Stimulated activated memory B cell treated with anti-CD40 and anti-IgM and Interleukin-4, amounts not matched to agents 10 μg/mL and 1 μg/mL and 100 μg/mL, for 72 hours (primary cell): ENCODE measurements at places on chromosomes 12 and 14.

DNA sequence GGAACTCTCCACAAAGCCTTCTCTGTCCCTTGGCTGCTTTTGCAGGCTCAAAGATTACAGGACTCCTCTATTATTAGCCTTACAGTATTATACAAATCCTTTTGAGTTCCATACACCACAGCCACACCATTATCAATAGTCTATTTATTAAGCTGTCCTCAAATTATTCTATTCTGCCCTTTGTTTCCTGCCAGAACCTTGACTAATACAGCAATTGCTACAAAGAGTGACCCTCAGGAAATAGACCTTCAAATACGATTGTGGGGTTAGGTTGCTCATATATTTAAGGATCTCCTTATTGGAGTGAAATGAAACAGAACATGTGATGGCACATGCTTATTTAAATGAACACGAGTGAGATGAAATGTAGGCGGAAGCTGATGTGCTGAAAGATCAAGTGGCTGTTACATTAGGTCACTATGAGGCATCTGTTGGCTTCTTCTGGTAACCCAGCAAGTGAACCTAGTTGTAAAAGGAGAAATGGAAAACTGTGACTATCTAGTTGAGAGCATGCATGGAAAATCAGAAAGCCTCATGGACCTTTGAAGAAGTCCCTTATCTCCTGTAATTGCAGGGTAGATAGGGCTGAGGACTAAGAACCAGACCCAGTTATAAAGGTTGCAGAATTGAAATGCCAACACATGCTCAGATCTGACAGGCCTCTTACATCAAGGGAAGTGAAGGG, 75.5 kb downstream of the AVPR1A start:
- no peak for ATAC-seq

DNA sequence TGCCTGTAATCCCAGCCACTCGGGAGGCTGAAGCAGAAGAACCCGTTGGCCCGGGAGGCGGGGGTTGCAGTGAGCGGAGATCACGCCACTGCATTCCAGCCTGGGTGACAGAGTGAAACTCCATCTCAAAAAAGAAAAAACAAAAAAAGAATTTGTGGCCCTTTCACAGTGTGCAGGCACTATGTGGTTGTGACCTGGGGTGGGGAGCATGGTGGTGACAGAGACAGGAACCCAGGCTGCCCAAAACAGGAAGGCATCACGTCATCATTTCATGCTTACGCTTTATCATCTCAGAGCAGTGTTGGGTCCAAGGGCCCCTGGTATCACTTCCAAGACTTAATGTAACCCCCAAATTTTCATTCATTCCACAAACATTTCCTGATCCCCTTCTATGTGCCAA, 175.7 kb upstream of the GSC start:
- ATAC-seq, result no peak

- ATAC-seq, result no peak
These were observed 14.8 kb upstream of the RIC8B start for GRCh38 chr12:106759526-106760183.

GRCh38 chr12:39319180-39319579, 123.7 kb downstream of the KIF21A start:
- ATAC-seq, result no peak

DNA sequence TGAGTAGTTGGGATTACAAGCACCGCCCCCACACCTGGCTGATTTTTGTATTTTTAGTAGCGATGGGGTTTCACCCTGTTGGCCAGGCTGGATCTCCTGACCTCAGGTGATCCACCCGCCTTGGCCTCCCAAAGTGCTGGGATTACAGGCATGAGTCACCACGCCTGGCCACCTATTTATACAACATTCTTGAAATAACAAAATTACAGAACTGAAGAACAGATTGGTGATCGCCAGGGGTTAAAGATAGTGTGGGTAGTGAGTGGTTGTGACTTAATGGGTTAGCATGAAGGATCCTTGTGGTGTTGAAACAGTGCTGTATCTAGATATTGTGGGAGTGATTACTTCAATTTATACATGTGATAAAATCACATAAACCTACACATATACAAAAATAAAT, 7.4 kb downstream of the GLIPR1L1 start:
- no peak for ATAC-seq

GRCh38 chr12:64457032-64457431, 5.1 kb downstream of the TBK1 start:
- no peak for ATAC-seq

DNA sequence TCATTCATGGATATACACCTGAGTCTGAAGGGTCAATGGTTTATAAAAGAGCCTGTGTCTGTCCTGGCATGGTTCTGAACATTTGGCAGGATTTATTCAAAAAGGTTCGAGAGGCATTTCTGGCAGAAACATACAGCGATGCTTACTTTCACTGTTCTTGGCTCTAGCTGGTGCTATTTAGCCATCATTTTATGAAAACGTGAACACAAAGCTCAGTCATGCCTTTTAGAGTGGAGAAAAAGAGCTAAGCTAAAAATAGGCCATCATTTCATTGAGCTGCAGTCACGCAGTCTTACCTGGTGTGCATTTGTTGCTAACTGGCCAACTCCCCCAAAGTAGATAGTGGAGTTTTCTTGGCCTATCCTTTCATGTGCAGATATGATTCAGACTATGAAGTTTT, 1209.5 kb downstream of the SLC16A7 start:
- ATAC-seq, result no peak

GRCh38 chr14:47763188-47763854, 87.9 kb upstream of the MDGA2 start:
- no peak for ATAC-seq

- no peak for ATAC-seq
These were observed 62.5 kb upstream of the METAP2 start for GRCh38 chr12:95411466-95411865.

DNA sequence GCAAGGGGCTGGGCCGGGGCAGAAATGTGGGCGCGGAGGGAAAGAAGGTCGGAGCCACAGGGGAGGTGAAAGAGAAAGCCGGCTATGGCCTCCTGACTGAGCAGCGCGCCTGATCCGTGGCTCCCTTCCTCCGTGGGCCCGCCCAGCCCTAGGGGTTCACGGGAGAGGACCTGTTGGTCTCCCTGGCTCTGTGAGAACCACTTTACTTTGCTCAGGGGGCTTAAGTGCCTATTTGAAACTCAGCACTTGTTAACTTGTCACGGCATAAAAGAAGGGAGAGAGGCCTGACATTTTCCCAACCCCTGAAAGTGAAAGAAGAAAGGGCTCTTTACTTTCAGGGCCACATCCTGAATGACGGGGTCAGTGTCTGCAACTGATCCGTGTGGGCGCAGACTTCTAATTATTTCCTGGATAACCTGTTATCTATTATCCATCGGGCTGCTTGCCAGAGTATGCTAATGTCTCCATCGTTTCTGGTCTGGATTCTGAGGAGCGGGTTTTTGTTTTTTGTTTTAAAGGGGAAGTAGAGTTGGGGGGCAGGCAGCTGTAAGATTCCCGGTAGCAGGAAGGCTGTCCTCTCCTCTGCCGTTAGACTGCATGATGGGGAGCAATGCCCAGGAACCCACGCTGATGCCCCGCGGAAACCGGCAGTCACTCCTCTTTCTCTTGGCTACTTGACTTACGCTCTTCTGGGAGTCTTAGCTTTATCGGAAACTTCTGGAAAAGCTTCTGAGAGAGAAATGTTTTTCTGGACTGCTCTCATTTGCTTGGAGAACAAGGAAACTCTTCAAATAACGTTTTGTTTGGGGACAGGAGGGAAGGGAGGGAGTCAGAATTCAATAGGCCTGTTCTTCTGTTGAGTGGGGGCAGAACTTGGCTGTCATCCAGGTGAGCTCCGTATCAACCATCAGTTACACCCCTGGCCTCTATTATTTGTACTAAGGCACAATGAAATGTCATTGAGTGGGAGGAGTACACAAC, 127.7 kb upstream of the MAX start:
- peak; percentile 58 for ATAC-seq

- no peak for ATAC-seq
These were observed 24.2 kb downstream of the OR6C68 start for GRCh38 chr12:55516391-55516790.

DNA sequence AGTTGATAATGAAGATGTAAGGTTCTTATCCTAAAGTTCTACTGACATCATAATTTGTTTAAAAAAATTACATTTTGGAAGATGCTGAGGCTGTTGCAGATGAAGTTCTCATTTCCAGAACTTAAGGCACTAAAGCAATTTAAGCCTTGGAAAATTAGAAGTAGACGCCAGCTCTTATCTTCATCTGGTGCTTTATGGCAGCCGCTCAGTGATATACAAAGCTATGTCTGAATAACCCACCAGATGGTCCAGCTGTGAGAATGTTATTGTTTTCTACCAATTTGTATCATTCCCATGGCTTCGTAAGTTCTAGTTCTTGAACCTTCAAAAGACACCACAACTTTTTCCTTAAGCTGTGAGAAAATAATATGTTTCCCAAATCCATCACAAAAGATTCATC, 212.1 kb upstream of the ARID2 start:
- no peak for ATAC-seq

DNA sequence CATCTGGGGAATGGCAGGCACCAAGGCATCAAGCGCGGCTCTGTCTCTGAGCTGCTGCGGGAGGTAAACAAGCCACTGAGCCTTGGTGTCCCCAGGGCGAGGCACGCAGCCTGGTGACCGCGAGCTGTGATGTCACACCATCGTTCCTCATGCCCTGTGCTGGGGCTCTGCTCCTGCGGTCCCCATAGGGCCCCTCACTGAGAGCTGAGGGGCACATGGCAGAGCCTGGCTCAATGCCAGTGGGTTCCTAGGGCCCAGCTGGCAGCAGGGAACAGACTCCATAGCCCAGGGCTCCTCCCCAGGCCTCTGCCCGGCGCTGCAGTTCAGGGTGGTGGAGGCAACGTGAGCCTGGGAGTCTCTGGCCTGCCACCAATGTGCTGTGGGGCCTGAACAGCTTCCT, 22.6 kb downstream of the CHGA start:
- ATAC-seq, result no peak

- ATAC-seq, result peak; percentile 56
These were observed 129.3 kb upstream of the RAP1B start for GRCh38 chr12:68481181-68481941.

DNA sequence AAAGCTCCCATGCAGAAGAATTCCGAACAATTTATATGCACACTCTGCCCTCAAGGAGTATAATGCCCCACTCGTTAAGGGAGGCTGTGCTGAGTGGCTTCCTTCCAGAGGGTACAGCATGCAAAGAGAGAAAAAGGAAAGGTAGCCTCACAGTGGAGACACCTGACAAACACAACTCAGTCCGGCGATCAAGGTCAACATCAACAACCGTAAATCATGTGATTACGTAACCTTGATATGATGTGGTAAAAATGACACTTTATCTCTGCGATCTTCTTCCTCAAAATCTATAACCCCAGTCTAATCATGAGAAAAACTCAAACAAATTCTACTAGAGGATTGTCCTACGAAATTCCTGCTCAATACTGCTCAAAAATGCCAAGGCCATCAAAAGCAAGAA, 400.5 kb upstream of the CCDC196 start:
- no peak for ATAC-seq

- ATAC-seq, result no peak
These were observed 5.9 kb downstream of the POMT2 start for GRCh38 chr14:77314539-77315457.

GRCh38 chr14:23631702-23632460, 4.3 kb upstream of the DHRS2 start:
- ATAC-seq, result peak; percentile 66

GRCh38 chr12:69457433-69457832, 12.8 kb upstream of the FRS2 start:
- ATAC-seq, result no peak

DNA sequence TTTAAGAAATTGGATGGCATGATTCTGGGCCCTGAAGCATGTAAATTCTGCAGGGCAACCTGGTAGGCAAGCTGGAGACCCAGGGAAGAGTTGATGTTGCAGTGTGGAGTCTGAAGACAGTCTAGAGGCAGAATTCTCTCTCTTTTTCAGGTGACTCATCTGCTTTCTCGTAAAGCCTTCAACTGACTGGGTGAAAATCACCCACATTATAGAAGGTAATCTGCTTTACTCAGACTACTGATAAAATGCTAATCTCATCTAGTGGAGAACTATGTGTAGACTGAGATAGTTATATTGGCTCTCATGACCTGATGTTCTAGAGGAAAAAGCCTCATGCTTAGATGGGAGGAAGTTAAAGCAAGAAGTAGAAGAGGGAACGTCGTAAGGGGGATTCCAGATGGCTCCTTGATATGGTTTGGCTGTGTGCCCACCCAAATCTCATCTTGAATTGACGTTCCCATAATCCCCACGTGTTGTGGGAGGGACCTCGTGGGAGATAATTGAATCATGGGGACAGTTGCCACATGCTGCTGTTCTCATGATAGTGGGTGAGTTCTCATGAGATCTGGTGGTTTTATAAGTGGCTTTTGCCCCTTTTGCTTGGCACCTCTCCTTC, 723.8 kb downstream of the BCL11B start:
- no peak for ATAC-seq

- ATAC-seq, result no peak
These were observed 9.7 kb downstream of the SLC7A8 start for GRCh38 chr14:23173796-23174195.

DNA sequence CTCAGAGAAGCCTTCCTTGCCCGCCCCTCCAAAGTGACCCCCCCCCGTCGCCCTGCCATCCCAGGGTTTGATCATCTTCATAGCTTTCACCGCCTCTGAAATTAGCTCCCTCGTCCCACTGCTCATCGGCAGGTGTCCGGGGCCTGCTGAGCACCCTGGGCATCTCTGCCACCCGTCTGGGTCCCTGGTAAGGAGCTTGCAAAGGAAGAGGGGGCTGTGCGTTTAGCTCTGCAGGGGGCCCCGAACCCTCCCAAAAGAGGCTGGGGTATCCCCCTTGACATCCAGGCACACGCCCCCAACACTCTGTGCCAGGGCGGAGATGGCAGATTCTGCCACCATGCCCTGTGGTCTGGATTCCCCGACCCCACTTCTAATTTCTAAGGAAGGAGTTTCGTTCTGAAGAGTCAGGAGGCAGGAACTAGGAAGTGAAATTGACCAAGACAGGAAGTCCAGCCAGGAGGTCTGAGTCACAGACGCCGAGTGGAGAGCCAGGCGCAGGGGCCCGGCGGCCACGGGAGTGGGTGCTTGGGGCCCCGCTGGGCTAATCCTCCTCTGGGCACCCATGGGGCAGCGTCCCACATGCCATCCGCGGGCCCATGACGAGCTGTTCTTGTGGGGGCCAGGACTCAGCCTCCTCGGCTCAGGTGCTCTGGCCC, 95.7 kb downstream of the RFLNA start:
- ATAC-seq, result peak; percentile 70

DNA sequence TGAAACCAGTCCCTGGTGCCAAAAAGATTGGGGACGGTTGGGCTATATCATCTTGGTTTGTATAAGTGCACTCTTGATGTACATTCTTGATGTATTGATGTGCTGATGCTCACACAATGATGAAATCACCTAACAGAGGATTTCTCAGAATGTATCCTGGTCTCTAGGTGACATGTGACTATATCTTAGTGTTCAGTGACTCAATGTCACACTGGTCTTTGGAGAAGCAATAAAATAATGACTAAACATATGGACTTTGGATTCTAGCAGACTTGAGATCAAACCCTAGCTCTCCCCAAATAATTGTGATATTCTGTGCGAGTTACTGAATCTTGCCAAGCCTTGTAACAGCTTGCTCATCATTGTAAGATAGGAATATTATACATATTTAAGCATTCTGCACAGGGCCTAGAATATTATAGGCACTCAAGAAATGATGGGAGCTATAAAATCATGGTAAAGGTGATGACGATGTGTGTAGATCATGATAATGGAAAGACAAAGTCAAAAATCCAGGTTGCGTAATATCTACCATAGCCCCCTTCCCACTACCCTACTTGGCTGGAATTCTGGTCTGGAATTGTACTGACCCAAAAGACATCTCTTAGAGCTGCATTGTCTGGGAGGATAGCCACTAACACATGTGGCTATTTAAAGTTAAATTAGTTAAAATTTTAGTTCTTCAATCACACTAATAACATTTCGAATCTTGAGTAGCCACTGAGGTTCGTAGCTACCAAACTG, 117.6 kb upstream of the PWP1 start:
- ATAC-seq, result no peak

- ATAC-seq, result no peak
These were observed 11.7 kb upstream of the PRB4 start for GRCh38 chr12:11321980-11322379.
